ENCODE measurements at places on chromosomes 13 and 19.
A peak's percentile ranks its signal among the peaks of the same experiment; 100 is the strongest.

DNA sequence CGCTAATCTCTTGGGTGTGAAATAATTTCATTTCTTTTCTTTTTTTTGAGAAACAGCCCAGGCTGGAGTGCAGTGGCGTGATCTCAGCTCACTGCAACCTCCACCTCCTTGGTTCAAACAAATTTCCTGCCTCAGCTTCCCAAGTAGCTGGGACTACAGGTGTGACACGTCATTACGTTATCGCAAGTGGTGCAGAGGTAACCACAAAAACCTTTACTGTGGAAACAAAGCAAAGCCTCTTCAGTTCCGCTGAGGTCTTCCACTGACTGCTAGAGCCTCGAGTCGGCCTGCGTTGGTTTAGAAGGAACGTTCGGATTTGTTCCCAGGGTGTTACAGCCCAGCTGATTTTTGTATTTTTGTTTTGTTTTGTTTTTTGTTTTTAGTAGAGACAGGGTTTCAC is 2.0 kb upstream of the ZNF784 start:
- no peak for DNase-seq

DNA sequence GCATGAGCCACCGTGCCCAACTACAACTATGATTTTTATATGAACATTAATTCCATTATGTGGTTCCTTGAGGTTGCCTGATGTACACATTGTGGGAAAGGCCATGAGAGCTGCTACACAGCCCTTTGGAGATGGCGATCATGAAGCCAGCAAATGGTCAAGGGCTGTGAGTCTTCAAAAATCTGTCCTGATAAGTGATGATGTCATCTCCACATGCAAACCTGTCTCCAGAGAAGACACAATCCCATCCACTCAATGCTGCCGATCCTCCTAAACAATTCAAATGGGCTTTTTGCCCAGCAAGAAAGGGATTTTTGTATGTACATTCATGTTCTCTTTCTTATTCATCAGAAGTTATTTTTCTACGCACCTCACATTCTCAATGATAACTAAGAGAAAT is 17.6 kb downstream of the SIGLEC7 start:
- no peak for DNase-seq

DNA sequence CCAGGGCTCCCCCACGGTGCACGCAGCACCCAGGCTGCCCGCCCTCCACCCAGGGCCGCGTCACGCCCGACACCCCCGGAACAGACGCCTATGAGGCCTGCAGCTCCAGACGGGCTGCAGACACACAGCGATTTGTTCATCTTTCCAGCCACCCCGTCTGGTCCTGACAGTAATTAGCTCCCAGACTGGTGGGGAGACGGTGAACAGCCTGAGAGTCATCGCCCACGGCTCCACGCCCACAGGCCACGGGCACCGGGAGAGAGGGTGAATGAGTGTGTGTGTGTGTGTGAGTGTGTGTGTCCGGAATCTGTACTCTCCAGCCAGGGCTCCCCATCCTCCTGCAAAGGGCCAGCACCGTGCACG is 18.1 kb downstream of the GADD45B start:
- peak; percentile 87 for DNase-seq

DNA sequence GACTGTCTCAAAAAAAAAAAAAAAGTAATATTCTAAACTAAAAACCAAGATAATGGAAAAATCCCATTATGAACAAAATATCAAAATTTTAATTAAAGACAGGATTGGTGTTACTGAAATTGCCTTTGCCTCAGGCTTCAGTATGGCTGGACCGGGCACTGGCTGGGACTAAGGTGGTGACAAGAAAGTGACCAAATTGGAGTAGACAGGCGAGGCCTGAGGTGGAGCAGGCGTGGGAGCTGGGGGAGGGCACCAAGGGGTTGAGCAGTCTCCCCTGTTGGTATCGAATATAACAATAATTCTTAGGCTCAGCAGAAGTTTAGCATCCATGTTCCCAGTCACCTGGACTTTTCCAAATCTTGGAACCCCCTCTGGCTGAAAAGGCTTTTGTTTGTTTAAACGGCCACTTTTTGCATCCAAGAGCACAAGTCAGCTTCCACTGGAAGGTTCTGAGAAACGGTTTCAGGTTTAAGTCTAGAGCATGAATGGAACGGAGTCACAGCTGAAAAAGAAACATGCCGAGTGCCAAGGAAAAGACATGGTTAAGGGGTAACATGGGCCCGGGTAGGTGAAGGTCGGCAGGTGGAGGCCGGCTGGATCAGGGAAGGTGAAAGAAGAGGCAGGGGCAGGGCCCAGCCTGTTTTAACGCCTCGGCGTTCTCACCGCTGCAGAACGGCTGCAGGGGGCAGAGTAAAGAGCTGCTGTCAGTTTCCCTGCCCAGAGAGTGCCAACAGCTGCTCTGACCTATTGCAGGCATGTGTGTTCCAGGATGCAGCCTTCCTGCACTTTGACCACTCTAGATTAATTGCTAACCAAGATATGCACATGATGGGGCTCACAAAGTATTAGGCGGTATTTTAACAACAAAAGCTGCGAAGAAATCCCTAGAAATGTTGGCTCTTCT is 104.4 kb downstream of the TM9SF2 start:
- DNase-seq, result no peak

DNA sequence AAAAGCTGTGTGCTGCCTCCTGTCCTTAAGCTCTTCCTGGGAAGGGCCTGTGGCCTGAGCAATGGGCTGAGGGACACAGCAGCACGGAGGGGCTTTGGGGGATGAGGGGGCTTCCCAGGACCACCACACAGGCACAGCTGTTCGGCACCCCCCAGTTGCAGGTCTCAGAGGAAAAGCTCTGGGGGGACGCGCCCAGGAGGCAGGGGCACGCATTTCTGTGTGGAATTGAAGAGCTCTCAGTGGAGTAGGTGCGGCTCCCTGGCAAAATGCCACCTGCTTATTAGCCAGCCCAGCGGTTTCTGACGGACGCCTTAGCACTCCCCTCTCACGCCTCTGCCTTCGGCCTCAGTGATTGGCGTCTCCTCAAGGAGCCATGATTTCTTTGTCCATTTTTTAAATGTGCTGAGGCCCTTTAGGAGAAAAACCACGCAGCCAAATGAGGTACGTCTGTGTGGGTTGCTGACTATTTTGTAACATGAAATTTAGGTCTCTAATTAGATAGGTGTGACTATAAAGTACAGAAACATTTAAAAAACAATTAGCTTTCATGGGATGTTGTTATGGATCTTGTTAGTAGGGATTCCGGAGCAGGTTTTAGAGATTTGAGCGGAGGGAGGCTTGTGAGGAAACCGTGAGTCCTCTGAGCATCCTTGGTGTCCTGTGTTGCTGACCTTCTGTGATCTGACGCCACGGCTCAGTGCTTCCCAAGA is 4.0 kb downstream of the MCF2L start:
- no peak for DNase-seq

DNA sequence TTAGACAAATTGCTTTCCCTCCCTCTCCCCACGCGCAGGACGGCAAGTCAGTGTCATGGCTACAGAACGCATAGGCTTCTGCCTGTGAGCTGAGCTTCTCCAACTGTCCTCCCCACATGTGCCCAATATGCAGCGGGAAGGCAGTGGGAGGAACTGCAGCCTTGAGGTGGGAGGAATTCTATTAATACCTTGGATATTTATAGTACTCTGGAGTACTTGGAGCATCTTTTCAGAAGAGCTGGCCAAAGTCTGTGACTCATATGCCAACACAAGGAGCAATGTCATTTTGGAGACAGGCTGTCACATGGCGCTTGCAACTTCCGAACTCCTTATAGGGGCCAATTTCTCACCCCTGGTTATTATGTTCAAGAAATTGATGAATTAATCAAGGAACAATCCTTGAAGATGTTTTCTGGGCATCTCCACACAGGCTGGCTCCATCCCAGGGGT is 245.0 kb upstream of the SERP2 start:
- DNase-seq, result peak; percentile 40

- no peak for DNase-seq
Observed at GRCh38 chr13:111326621-111326965, 6.2 kb downstream of the TEX29 start.

DNA sequence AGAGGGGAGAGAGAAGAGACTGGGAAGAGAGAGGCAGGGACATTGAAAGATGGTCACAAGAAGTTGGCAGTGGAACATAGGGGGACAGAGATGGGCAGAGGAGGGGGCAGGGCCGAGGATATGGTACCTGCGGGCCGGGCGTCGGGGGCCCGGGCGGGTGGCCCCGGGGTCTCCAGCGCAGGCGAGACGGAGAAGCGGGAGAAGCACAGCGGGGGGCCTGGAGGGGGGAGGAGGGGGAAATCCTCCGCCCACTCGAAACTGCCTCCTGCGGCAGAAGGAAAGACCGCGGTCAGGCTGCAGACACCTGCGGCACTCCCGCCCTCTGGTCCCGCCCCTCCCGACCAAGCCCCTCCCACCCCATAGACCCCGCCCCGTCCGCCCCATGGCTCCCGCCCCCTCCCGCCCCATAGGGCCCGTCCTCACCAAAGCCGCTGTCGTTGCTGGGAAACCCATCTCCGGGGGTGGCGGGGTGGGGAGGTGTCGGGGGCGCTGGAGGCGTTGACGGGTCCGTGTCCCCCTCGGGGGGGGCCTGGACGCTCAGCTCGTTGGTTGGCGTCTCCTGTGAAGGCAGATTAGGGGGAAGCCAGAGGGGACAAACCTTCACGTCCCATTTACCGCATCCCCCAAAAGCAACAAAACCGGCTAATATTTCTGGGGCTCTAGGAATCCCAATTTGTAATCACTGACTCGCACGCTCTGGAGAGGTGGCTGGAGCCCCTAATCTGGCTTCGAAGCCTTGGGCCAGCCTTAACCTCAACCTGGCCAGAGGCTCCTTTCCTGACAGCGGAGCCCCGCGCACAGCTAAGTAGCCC is 20.4 kb downstream of the LMTK3 start:
- DNase-seq, result no peak

GRCh38 chr13:74047931-74048600 is 86.1 kb downstream of the KLF12 start:
- DNase-seq, result no peak
